ENCODE measurements at places on chromosomes 7 and 10. TPM values are rescaled to one million over a fixed set of nuclear protein-coding genes. Genes with fewer than 3 reads are reported as not detected.

Gene ADRA2A
- 0.05 TPM for total RNA-seq

DNA sequence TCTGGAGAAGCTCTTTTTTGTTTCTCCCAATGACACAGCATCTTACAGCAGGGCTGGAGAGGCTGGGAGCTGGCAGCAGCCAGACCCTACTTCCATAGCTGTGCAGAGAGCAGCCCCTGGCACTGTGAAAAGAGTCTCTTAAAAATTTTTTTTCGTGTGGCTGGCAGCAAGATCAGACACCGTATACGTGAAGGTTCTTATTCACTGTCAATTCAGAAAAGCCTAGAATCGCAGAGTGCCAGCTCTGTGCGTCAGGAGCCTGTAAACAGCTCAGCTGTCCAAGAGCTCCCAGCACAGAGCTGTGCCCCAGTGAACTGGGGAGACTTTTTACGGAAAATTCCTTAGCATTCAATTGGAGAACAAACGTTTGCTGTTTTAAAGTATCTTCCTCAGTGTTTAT, 6.5 kb downstream of the BAG3 start:
- DNase-seq = no peak
- no peaks in the 10 kb centered on the region for H3K27me3 ChIP-seq
- peak overlapping the region; percentile 99 for H3K27ac ChIP-seq
- H3K4me3 ChIP-seq = no peak overlapping the region
- no peaks in the 10 kb centered on the region for H3K36me3 ChIP-seq
- peaks cover 94% of the 10 kb centered on the region for H3K4me1 ChIP-seq

DNA sequence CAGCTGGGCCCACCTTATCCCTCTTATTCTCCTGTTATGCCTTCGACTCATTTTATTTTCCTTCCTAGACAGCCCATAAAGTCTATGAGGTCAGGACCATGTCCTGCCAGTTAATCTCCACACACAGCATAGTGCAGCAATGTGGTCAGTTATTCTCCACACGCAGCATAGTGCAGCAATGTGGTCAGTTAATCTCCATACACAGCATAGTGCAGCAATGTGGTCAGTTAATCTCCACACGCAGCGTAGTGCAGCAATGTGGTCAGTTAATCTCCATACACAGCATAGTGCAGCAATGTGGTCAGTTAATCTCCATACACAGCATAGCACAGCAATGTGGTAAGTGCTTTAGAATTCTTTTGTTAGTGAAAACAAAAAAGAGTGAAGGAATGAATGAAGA, 77.8 kb downstream of the TEX36 start:
- no peaks in the 10 kb centered on the region for H3K4me1 ChIP-seq
- H3K27ac ChIP-seq = no peak overlapping the region
- no peaks in the 10 kb centered on the region for H3K36me3 ChIP-seq
- peaks cover 14% of the 10 kb centered on the region for H3K27me3 ChIP-seq
- H3K4me3 ChIP-seq = no peak overlapping the region

Gene MYO1G
- total RNA-seq = 0.41 TPM

Gene OR6B1
- total RNA-seq = not detected

DNA sequence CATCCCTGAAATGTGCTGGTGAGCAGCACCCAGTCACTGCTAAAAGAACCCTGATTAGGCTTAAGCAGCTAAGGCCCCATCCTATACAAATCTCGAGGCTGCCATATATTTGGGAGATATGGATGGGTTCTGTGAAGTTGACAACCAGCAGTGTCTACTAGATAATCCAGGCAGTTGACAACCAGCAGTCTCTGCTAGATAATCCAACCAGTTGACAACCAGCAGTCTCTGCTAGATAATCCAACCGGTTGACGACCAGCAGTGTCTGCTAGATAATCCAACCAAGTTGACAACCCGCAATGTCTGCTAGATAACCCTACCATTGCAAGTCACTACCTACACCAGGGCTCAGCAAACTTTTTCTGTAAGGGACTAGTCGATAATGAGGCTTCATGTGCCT, 58.3 kb upstream of the KDM7A start:
- H3K4me3 ChIP-seq = no peak overlapping the region
- no peaks in the 10 kb centered on the region for H3K36me3 ChIP-seq
- H3K27ac ChIP-seq = no peak overlapping the region
- H3K27me3 ChIP-seq = peaks cover 5% of the 10 kb centered on the region
- H3K4me1 ChIP-seq = no peaks in the 10 kb centered on the region
- no peak for DNase-seq

GRCh38 chr10:126153711-126154628, 234.3 kb downstream of the ADAM12 start:
- H3K27me3 ChIP-seq = no peaks in the 10 kb centered on the region
- H3K36me3 ChIP-seq = no peaks in the 10 kb centered on the region
- DNase-seq = no peak
- H3K4me3 ChIP-seq = no peak overlapping the region
- no peaks in the 10 kb centered on the region for H3K4me1 ChIP-seq

Gene ZNHIT1
- 69.7 TPM for total RNA-seq

Gene FXYD4
- not detected for total RNA-seq

Gene PCDH15
- total RNA-seq = 0.18 TPM

- no peaks in the 10 kb centered on the region for H3K36me3 ChIP-seq
- peaks cover 21% of the 10 kb centered on the region for H3K27me3 ChIP-seq
- DNase-seq = peak; percentile 13
- H3K4me1 ChIP-seq = no peaks in the 10 kb centered on the region
- H3K27ac ChIP-seq = no peak overlapping the region
Observed at GRCh38 chr10:51063659-51064535, 10.4 kb upstream of the PRKG1 start.
